Umbilical cord (tissue), 2 donors: ENCODE measurements at places on chromosomes 16 and 17. TPM values are rescaled to one million over a fixed set of nuclear protein-coding genes. Genes with fewer than 3 reads are reported as not detected.

RCVRN gene
- total RNA-seq = 1.9 TPM

HOXB7 gene
- total RNA-seq = 0.96 TPM

SLFN14 gene
- 4.8 TPM for total RNA-seq

TLCD2 gene
- 5.8 TPM for total RNA-seq

MYO1D gene
- 48.9 TPM for total RNA-seq

MT1G gene
- total RNA-seq = not detected

ZFP3 gene
- 7.0 TPM for total RNA-seq

ACE gene
- 4.8 TPM for total RNA-seq

FBXL16 gene
- total RNA-seq = not detected

NLK gene
- 20.9 TPM for total RNA-seq

NUPR1 gene
- total RNA-seq = 8.7 TPM

PROCA1 gene
- 18.1 TPM for total RNA-seq

ABCC3 gene
- 16.9 TPM for total RNA-seq
